ENCODE measurements at places on chromosomes 2 and 18. TPM values are rescaled to one million over a fixed set of nuclear protein-coding genes. Genes with fewer than 3 reads are reported as not detected.
A peak's percentile ranks its signal among the peaks of the same experiment; 100 is the strongest.

- DNase-seq, result no peak
Observed at GRCh38 chr2:162430323-162430722, 86.4 kb downstream of the GCA start.

- DNase-seq, result no peak
Observed at GRCh38 chr2:96109931-96110511, 6.3 kb downstream of the ADRA2B start.

DNA sequence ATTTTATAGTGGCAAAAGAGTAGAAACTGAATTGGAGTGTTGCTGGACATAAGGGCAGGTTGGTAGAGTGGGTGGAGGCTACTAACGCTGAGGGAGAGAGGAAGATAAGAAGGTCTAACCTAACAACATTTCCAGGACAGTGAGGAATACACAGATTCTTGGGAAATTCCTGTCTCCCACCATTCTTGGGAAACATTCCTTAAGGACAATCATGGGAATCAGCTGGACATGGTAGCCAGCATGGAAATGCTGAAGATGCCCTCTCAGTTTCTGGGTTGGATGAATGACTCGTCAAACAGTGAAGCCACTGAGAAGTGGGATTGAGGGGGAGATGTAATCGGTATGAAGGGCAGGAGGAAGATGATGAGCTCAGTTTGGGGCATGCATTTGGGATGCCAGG lies 265.4 kb downstream of the AFF3 start:
- DNase-seq, result no peak

DNA sequence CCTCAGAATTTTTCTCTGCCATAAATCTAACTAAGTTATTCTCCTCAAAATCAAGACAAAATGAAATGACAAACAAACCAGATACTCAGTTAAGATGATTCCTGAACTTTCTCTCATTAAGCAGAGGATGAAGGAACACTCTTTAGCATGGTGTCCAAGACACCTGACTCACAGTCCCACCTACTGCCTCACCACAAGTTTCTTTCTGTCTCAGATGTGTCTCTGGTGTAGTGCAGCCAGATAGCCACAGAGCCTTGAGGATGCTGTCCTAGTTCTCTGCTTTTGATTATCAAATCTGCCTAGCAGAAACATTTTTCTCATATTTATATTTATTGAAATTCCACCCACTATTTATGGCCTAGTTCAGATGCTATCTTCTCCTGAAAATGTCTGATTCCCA lies 103.6 kb upstream of the TMEM200C start:
- no peak for DNase-seq

- DNase-seq, result no peak
Observed at GRCh38 chr2:142926445-142926844, 49.0 kb downstream of the KYNU start.

DNA sequence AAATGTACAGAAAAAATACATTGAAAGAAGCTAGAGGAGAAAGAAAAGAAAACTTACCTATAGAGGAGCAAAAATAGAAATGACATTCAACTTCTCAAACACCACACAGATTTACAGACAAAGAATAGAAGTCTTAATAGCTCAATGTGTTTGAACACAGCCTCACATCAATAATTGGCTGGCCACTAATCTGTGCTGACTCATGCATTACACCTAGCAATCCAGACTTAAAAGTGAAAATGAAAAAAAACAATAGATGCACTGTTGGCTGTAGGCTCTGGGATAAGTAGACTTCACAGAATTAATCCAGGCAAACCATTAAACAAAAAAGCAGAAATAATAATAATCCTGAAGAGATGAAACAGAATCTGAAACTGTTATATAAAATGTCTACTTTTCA lies 961.3 kb upstream of the CELF4 start:
- no peak for DNase-seq

GRCh38 chr2:232776435-232776834 lies at the start of gene KCNJ13:
Gene KCNJ13, minus strand, starts transcription at chr2:232776565. Its CDS starts 5,203 bp downstream, at chr2:232771362.
- DNase-seq, result no peak

GRCh38 chr2:85445316-85446295 lies 27.1 kb downstream of the SH2D6 start:
- peak; percentile 27 for DNase-seq

DNA sequence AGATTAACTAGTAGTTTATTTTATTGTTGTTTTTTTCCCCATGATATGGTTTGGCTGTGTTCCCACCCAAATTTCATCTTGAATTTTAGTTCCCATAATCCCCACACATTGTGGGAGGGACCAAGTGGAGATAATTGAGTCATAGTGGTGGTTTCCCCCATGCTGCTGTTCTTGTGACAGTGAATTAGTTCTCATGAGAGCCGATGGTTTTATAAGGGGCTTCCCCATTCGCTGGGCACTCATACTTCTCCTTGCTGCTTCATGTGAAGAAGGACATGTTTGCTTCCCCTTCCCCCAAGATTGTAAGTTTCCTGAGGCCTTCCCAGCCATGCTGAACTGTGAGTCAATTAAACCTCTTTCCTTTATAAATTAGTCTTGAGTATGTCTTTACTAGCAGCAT lies 36.5 kb downstream of the GALNT14 start:
- no peak for DNase-seq

- no peak for DNase-seq
Observed at GRCh38 chr2:182207049-182207746, 219.6 kb downstream of the PDE1A start.

Gene ANKRD29
- total RNA-seq, result 3.5 TPM

Gene SERPINB13
- total RNA-seq, result not detected
